Left renal pelvis (tissue), 4 donors: ENCODE measurements at places on chromosomes 6 and 20.

DNA sequence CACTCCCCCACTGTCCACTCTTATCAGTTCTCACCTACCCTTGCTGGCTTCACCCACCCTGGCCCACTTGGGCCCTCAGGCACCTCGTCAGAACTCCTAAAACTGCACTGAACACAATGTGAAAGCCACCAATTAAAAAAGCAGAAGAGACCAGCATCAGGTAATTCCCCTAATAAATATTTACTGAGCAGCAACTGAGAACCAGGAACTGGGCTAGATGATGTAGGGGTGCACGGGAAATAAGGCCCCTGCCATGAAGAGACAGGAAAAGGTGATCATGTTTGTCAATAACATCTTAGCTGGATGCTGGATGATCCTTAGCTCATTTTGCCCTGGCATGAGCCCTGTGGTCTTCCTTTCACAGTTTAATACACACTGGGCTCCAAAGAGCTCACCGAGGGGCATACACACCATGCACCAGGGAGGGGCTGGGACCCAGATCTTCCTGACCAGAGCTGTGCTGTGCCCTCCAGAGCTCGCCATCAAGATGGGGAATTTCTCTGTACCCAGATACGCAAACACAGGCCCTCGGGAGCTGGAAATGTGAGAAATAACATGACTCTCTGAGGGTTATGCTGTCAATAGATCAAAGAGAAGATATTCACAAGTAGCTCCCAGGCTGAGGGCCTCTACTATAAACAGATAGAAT, 113.6 kb upstream of the SLC22A16 start:
- DNase-seq, result no peak

DNA sequence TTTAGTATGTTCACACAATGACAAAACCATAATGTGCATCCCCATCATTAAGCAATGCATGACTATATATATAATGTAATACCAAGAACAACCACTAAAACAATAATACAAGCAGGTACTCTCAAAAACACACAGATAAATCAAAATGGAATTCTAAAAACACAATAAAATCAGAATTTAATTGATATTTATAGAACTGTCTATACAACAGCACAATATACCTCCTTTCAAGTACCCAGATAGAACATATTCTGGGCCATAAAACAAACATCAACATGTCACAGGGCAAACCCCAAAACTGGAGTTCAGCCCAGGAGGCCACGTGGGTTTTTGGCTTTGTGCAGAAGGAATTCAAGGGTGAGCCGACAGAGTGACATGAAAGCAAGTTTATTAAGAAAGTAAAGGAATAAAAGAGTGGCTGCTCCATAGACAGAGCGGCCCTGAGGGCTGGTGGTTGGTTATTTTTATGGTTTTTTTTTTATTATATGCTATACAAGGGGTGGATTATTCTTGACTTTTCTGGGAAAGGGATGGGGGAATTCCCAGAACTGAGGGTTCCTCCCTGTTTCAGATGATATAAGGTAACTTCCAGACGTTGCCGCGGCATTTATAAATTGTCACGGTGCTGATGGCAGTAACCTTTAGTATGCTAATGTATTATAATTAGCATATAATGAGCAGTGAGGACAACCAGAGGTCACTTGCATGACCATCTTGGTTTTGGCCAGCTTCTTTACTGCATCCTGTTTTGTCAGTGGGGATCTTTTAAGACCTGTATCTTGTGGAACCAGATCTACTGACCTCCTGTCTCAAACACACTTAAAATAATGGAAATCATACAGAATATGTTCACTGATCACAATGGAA, 5.6 kb downstream of the RAB23 start:
- DNase-seq, result no peak

GRCh38 chr20:38066969-38067716, 33.6 kb downstream of the RPRD1B start:
- DNase-seq, result no peak

DNA sequence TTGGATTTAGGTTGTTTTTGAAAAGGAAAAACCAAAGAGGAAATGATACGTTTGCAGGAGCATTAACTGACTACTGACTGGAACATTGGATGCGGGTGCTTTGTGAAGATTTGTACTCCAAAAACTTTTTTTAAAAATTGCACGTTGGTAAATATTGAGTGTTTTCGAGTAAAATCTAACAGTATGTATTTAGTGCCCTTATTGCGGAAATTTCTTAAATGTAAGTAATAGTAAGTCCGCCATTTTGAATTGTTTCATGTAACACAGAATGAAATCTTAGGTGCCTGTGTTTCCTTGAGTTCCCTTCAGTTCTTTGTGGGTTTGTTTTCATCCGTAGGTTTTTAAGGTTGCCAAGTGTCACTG, 15.2 kb upstream of the LIN28B start:
- DNase-seq, result no peak

GRCh38 chr20:36498386-36499179, 42.7 kb upstream of the MYL9 start:
- DNase-seq, result no peak

DNA sequence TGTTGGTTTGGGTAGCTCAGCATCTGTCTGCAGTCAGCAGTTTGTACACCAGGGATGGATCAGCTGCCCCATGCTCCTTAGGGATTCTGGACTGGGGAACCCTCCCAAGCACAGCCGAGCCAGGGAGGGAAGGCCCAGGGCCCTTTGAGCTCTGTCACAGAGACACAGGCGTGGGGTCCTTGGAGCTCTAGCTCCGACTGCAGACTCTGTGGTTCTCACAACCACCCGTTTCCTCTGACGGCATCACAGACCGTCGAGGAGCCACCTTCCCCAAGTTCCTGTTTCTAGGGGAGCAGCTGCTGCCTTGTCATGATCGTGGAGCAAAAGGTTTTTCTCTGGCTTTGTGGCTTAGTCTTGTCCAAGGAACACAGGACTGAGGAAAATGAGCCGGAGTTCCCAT, at the start of gene SLA2:
Gene SLA2 (minus strand): TSS at position 199 of the 400 bp plus-strand sequence. CDS start 4,861 bp downstream, outside the sequence.
- no peak for DNase-seq

DNA sequence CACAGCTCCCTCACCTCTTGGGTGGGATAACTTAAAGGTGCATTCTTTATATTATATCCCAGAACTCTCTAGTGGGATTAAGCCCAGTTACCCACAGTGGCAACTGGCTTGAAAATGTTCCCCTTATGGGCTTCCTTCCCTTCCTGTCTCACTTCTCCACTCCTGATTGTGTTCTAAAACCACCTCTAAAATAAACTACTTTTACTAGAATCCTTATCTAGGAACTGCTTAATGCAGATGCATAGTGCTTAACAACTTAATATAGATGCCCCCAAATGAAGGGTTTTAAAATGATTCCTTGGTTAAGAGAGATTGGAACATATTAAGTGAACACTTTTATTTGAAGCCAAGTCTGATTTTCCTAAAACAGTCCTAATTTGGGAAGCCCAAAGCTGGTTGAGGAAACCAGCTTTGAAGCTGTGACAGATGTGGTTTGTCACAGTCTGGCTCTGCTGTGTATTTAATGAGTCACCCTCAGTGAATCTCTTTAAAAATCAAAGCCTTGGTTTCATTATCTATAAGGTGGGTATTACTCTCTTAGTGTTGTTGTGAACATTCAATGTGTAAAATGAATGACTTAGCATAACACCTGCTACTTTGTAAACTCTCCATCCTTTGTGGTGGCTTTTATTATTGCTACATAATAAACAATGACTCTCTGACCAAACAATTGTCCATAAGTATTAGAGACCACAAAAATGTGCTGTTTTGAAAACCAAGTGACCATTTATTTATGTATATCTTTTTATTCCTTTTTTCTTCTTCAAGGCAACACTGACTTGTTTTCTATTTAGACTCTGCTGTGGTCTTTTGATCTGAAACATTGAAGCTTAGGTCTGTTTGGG, 24.4 kb downstream of the PLCB1 start:
- DNase-seq, result no peak

DNA sequence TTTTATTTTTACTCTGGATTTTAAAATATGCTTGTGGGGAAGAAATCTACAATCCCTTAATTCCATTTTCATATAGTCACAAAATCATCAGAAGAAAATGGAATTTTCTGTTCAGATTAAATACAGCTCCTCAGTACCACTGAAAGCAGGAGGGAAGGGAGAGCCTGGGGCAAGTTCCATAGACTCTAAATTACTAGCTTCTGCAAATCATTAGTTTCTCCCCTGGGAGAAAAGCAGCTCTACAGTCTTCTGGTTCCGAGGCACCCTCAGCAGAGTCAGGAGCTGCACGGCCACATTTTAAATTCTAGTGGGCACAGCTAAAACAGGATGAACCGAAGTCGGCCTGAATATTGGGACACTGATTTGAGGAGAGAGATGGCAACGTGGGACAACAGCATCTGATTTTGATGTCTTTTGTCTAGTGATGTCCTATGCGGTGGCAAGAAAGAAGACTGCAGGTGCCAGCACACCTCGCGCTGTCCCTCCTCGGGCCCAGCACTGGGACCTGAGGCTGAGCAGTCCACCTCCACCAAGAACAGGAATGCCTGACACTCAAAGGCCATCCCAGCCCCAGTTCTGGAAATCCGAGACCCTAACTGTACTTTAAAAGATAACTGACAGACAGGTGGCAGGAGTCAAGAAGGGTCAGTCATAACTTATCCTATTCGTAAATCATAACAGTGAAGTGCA, 90.7 kb downstream of the FOXC1 start:
- DNase-seq, result no peak

DNA sequence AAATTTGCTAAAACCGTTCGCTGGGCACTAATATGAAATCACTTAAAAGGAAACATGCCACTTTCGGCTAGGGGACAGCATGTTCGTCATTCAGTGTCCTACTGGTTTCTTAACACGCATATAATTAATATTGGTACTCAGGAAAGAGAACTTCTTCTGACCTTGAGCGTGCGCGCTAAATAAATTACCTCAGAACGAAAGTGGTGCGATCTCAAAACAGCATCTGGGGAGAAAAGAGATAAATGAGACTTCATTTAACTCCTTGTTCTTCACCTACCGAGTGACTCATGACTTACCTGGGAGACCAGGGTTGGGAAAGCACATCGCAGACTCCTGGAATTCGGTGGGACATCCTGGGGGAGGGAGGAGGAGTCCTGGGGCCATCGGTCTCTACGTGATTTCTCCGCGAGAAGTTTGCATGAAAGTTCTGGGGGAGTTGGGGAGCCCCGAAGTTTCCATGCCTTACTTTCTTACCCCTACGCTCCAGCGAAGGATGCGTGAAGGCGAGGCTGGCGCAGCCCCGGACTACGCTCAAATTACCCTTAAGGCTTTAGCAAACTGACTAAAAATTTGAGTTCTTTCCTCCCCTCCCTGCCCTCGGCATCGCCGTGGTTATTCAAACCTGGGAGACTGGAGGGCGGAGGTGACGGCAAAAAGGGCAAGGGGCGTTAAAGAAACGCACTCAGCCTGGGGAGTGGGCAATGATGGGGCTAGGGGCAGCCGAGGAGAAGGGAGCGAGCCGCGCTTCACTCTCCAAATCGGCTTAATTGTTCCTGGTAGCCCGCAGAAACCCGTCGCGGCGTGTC, 1.1 kb upstream of the BEND6 start:
- no peak for DNase-seq

- DNase-seq, result no peak
Observed at GRCh38 chr6:129959358-129959930, 58.9 kb upstream of the L3MBTL3 start.

- DNase-seq, result no peak
Observed at GRCh38 chr6:147677647-147678046, 169.2 kb downstream of the SAMD5 start.
